ENCODE measurements at places on chromosomes 16 and 17.

GRCh38 chr17:80031691-80032430 is 3.8 kb downstream of the TBC1D16 start:
- no peak for DNase-seq

DNA sequence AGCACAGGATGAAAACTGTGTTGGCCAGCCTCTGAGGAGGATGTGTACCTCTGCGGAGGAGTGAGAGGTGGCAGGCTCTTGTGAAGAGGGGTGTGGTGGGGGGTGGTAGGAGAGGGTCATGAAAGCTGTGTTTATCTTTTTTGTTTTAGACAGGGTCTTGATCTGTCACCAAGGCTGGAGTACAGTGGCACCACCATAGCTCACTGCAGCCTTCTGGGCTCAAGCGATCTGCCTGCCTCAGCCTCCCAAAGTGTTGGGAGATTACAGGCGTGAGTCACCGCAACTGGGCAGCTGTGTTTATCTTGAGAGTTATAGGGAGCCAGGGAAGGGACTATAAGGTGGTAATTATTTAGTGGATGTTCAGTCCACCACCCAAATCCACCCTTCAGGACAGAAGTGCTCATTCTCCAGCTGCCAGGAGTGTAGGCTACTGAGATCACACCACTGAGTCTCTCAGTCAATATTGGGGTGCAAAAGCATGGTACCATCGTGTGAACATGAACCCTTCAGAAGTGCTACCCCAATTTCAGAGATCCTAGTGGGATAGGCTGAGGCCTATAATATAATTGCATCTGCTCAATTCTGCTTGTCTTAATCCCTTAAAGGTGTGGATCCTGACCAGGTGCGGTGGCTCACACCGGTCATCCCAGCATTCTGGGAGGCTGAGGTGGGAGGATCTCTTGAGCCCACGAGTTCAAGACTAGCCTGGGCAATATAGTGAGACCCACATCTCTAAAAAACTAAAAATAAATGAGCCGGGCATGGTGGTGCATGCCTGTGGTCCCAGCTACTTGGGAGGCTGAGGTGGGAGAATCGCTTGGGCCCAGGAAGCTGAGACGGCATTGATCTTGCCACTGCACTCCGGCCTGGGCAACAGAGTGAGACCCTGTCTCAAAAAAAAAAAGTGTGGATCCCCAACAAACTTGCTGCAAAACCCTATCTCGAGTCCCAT is 788 bp upstream of the EXOC3L1 start:
- no peak for DNase-seq

DNA sequence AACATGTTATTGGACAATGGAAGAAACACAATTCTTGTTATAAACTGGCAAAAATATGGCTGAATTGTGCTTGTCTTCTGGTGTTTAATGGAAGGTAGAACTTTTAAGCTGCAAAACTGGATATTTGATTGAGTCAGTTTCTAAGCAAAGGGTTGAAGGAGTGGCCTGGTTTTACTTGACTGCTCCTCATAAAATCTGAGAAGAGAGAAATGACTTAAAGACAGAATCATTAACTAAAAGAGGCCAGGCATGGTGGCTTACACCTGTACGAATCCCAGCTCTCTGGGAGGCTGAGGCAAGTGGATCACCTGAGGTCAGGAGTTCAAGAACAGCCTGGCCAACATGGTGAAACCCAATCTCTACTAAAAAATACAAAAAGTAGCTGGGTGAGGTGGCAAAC is 770.7 kb downstream of the CDH11 start:
- DNase-seq: no peak

DNA sequence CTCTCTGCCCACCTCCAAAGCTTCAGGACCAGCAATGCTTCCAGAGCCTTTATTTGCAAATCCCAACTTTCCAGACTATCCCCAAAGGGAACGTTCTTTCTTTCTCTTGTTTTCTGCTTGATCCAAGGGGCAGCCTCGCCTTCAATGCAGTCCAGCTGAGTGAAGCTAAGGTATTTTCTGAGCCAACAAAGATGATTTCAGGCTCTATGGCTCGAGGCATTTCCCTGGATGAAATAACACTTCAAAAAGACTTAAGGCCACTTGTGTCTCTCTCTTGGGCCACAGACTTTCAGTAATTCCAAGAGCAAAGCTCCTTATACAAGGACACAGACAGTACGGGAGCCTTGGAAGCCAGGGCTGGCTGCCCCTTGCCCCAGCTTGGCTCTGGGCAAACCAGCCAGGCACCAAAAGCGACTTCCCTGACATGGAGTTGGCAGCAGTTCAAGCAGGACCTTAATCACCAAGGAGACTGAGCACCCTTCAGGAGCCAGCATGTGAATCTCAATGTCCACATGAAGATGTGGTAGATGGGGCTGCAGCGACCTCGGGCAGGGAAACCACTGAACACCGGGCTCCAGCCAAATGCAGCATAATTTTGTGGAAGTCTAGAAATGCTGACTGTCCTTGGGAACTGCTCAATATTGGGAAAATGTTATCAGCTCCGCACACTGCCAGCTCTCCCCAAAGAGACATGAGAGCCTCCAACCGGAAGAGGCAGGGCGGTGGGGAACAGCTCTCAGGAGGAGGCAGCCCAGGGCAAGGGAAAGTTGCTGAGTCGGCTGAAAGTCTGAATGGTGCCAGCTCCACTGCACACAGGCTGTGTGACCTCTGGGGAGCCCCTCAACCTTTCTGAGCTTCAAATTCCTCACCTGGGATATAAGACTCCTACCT is 39.0 kb downstream of the TK2 start:
- DNase-seq: no peak

DNA sequence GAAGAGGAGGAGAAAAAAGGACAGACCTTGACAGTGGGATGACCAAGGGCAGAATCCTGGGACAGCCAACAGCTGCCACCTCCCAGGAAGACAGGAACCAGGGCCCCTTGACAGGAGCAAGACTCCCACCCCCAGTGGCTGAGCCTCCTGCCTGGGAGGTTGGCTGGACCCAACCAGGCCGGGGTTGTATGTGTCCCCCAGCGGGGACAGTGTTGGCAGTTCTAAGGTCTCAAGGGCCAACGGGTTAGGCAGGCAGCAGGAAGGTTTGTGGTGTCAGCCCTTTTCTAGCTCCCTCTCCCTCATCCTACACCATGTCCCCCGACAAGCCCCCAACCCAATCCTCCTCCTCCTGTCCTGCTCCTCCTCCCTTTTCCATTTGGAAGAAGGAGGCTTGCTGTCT is 126.2 kb downstream of the MRM1 start:
- DNase-seq: no peak

- no peak for DNase-seq
Observed at GRCh38 chr17:67490471-67490870, 113.4 kb downstream of the PITPNC1 start.

GRCh38 chr16:7714775-7715174 is 382.1 kb downstream of the RBFOX1 start:
- no peak for DNase-seq

DNA sequence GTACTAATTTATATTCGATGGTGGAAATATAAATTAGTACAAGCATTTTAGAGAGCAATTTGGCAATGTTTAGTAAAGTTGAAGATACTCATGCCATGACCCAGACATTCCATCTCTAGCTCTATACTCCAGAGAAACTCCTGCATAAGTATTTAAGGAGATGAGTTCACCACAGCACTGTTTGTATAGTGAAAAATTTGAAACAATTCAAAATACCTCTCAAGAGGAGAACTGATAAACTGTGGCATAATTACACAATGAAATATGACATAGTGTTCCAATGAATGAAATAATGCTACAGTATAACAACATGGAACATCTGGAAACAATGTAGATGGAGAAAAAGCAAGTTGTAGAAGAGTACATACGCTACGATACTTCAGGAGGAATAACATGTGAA is 48.6 kb upstream of the IRX3 start:
- no peak for DNase-seq

DNA sequence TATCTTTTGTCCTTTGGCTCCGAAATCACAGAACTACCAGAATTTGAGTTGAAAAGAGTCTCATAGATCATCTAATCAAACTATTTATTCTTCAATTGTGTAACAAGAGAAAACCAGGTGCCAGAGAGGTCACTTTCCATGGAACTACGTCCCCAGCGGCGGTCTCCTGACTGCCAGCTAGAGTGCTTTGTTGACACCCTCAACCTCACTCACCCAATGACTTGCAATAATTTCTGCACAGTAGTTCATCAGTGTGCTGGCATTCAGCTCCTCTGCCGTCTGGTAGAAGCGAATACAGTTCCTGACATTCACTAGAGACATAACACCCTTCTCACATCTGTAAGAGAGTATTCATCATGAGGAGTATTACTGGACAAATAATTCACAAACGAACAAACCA is 54.2 kb downstream of the ANKFY1 start:
- no peak for DNase-seq

All from NCI-H1694 treated with DMSO at 0.1 percent for 48 hours (cell line).